Hematopoietic multipotent progenitor cell treated with erythropoietin and hydrocortisone succinate and interleukin-3 and kit ligand, for 4 days (in vitro differentiated cells): ENCODE measurements at places on chromosomes 16 and 17.

DNA sequence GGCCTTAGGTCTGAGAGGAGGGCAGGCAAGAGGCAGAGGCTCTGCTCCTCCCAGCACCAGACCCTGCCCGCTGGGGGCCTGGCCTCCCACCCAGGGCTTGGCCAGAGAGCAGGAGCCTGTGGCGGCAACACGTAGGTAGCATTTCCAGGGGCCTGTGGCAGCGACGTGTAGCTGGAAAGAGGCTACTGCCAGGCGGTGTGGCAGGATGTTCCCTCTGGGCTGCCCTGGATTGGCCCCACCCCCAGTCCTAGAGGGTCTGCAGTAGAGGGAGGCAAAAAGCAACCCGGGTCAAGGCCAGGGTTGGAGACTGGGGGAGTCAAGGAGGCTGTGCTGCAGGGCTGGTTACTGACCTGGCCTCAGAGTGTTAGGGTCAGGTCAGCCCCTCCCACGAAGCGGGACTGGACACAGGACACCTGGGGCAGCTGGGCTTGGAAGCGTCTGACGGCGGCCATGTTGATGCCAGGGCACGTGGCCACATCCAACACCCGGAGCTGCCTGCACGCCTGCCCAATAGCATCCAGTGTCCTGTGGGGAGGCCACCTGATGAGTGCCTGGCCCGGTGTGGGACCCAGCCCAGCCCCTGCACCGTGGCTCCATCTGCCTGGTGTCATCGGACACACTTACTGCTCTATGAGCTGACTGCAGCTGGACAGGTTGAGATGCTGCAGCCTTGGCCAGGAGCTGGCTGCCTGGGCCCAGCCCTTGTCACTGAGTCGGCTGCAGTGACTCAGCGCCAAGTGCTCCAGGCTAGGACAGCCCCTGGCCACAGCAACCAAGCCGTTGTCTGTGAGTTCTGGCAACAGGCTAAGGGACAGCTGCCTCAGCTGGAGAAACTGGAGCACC, 8.5 kb downstream of the ELMO3 start:
- DNase-seq = no peak

- DNase-seq = peak; percentile 39
Measured at GRCh38 chr17:40425741-40426140, 8.0 kb upstream of the TOP2A start.

DNA sequence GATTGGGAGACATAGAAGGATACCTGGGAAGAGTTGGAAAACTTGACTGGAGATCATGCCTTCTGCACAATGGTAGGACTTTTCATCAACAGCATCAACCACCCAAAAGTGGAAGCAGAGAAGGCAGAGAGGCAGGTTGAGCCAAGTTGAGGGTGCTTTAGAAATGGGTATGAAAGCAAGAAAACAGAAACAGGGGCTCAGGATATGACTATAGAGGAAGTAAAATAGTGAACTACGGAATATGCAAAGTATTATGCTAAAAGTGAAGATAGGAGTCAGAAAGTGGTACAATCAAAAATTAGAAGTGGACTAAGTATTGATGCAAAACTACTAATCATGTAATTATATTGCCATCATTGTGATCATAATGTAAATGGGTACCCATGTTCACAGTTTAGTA, 16.1 kb upstream of the ARHGAP44 start:
- DNase-seq = no peak

GRCh38 chr17:57276621-57277020, 20.3 kb downstream of the MSI2 start:
- no peak for DNase-seq

GRCh38 chr16:22318690-22319358, 21.6 kb downstream of the POLR3E start:
- DNase-seq = peak; percentile 75

DNA sequence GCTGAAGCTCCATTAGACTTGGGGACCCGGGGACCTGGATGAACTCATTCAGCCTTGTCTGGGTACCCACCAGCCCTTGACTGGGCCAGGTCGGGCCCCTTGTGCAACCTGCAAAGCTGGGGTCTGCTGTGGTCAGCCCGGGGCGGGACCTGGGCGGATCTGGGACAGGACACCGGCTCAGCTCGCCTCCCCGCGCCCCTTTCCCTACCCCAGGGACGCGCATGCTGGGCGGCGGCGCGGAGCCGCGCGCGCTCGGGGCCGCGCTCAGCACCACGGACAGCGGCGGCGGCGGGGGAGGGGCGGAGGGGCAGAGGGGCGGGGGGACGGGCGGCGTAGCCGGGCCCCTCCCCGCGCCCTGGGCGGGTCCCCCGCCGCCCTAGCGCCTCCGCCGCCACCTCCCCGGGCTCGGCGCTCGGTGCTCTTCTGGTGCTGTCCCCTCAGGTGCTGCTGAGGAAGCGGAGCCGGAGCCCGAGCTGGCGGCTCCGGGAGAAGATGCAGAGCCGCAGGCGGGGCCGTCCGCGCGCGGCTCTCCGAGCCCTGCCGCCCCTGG, 7.4 kb downstream of the ACD start:
- no peak for DNase-seq

- no peak for DNase-seq
Measured at GRCh38 chr16:58455750-58456149, 44.2 kb upstream of the NDRG4 start.

DNA sequence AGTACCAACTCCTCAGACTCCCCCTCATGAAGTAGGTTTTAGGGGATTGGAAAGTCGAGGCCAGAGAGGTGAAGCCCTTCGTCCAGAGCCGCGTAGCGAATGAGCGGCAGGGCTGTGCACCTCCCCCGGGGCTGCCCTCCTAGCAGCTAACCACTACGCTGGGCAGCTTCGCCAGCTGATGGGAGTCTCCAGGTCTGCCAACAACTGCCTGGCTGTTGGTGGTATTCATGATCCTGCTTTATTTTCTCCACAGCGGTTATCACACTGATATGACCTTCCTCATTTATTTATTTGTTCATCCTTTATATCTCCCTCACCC, 773 bp upstream of the NETO2 start:
- DNase-seq = no peak

DNA sequence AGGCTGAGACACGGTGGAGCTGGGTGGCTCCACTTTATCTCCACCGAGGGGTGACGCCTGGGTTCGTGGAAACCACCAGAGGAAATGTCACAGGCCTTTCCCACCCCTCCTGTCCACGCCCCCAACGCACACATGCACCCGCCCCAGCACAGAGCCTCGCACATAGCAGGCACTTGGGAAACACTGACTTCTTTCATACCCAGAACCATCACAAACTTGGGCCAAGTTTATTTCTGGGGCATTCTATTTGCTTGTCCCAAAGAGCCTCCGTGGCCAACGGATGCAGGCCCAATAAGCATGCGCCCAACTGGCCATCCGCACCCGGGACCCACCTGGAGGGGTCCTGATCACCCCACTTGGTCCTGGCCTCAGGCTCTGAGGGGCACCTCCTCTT, 3.3 kb downstream of the BCAR1 start:
- DNase-seq = peak; percentile 42

DNA sequence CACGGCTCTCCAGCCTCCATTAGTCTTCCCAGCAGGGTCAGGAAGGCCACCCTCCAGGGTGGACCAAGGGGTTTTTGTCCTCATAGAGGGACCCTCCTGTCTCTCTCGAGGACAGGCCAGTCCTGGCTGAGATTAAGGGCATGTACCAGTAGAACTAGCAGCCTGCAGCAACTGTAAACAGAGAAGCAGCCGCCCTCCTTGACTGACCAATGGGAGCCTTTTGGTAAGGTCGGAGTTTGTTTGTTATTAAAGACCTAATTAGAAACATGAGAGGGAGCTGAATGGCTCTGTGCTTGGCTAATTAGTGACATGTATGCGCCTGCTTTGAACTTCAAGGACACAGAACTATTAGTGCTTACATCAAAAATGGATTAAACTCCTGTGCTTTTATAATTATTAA, 80.0 kb downstream of the CCDC182 start:
- no peak for DNase-seq

GRCh38 chr16:29007730-29008593, 23.1 kb downstream of the LAT start:
- peak; percentile 94 for DNase-seq

DNA sequence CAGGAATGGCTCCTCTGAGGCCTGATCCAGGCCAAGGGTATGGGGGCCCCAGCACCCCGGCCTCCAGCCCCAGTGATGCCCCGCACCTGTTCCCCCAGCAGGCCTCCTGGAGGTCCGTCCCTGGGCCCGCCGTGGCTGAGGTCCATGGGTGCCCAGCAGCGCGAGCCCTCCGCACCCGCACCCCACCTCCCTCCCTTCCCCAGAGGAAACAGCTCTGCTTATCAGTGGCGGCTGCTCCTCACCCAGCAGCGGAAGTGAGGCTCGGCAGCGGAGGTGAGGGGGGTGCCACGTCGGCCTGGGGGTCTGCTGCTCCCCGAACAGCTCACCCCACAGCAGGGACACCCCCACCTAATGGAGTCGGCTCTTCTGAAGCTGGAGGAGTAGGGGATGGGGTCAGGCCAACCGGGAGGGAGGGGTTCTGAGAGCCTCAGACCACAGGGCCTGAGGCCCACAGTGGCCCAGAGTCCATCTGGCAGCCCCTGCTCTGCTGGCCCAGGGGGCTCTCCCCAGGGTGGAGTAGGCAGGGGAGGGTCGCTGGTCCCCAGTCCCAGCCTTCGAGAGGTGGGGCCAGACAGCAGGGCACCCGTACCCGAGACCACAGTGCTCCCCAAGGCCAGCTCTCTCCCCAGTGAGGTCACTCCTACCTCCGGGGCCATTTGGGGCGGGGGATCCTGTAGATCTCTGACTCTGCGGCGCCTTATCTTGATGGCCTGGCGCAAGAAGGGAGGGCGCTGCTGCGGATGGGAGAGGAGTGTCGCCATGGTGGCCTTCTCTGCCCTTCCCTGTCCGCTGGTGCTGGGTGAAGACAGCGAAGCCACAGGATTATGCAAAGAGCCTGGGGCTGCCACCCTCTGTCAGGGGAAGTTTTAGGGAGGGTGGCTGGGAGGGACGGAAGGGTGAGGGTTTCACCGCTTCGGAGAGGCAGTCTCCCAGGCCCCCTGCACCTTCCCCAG, at the start of gene UNC13D:
Gene UNC13D (minus strand): TSS at position 828 of the 953 bp plus-strand sequence. CDS start 67 bp downstream, at position 761.
- DNase-seq = peak; percentile 95

DNA sequence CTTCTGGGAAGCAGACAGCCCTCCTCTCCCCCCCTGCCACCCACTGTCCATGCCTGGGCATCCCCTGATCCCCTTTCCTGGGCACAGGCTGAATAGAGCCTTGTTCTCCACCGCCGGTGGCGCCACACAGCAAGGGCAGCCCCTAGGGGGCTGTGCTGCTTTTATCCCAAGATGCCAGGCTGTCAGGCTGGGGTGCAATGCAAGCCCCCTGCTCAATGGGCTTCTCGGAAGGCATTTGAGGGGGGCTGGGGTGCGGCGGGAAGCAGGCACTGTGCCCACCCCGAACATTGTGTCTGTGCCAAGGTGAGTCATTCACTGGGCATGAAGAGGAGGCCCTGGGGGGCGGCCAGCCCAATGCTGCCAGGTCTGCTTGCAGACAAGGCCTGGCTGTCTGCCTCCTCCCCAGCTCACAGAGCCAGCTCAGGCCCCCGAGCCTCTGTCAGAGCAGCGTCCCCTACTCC, 1.5 kb upstream of the GFAP start:
- DNase-seq = no peak

DNA sequence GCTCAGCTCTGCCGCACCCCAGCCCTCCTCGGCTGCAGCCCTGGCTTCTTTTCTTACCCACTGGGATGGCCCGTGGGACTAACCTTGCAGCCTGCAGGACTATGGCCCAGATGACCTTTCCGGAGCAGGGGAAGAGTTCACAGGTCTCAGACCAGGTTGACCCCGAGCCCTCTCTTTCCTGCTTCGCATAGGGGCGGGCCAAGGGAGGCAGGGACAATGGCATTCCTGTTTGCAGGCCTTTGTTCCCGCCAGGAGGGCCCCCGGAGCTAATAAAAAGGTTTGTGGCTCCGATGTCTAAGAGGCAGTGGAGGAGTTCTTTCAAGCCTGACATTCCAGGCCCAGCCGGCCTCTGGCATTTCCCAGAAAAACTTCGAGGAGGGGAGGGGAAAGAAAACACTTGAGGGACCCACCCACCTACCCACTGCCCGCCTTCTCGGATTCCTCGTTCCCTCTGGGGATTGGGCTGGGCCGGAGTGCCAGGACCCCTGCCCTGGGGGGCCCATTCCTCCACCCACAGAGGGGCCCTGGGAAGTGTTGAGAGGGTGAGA, 5.8 kb upstream of the SOCS3 start:
- DNase-seq = no peak

- DNase-seq = peak; percentile 70
Measured at GRCh38 chr16:3266873-3267537, 10.6 kb upstream of the MEFV start.

DNA sequence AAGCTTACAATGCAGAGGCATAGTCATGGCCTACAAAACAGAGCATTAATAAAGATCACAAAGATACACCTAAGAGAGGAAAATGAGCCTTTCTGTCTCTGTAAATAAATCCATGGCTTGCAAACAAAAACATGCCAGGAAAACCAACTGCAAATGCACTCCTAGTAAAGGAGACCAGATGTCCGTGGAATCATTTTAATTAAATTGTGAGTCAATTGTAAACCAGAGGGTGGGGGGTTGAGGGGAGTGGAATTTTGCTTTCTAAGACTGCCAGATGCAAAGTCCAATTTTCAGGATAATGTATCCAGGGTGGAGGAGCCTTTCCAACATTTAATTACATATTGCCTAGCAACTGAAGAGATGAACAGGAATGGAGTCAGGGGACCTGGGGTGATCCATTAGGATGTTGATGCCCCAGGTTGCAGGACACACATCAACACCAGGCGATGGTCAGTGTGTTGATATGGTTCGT, 390.3 kb upstream of the CCL2 start:
- no peak for DNase-seq

- DNase-seq = peak; percentile 76
Measured at GRCh38 chr16:77584205-77584859, 138.0 kb upstream of the NUDT7 start.

DNA sequence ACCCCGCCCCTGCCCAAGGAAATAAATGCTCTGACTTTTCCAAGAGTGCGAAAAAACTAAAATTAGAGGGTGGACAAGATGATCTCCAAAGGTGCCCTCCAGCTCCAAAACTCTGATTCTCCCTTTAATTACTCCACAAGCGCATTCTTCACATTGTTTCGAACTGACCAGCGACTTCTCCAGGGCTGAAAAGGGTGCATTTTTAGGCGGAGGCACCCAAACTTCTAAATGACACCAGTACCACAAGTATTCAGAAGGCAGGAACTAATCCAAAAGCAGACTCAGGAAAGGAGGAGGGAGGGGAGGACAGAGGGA, 750 bp downstream of the ZFHX3 start:
- no peak for DNase-seq
